ENCODE measurements at places on chromosomes 5 and 9.

DNA sequence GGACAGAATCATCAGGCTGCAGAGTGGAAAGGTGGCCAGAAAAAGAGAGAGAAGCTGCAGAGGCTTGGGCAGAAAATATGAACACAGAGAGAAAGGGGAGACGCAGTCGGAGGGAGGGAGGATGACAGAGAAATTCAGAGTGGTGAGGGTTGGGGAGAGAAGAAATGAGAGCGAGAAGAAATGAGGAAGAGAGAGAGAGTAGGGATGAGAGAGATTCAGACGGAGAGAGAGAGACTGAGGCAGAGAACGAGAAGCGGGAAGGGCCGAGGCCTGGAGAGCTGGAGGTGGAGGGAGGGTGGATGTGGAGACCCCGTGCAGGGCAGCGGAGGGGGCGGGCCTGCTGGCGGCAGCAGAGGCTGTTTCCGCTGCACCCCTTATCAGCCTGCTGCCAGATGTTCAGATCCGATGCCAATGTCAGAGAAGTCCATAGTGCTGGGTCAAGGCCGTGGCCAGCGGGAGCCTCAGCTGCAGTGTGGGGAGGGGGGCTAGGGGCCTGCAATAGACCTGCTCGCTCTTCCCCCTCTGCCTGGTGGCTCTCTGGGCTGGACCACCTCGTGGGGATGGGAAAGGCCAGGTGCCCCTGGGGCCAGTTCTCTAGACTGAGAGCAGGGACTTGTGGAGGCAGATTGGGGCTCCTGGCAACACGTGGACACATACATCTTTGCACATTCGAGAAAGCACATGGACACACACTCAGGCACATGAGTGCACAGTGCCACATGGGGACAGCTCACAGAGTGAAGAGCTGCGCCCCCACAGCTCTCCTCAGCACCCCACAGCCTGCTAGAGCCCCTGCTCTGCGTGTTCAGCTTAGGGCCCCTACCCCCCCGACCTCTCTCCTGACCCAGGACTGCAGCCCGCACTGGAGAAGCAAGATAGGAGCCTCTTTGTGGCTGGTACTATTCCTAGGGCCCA is 4.9 kb upstream of the NR5A1 start:
- no peak for DNase-seq

GRCh38 chr5:173564106-173564505 is 52.3 kb downstream of the BOD1 start:
- DNase-seq, result no peak

DNA sequence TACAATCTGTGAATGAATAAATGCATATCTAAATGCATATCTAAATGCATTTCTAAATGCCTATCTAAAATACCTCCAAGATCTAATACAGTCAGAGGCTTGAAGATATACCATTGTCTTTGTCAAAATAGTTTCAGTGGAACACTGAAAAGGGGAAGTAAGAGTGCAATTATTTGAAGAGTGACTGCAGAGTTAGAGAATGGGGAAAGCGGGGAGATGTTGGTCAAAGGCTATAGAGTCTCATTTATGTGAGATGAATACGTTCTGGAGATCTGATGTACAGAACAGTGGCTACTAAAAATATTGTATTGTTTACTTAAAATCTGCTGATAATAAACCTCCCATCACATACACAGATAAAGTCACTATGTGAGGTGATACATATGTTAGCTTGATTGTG is 1126.2 kb upstream of the CDH9 start:
- no peak for DNase-seq

- no peak for DNase-seq
Observed at GRCh38 chr9:16026886-16027285, 474.0 kb downstream of the CCDC171 start.

DNA sequence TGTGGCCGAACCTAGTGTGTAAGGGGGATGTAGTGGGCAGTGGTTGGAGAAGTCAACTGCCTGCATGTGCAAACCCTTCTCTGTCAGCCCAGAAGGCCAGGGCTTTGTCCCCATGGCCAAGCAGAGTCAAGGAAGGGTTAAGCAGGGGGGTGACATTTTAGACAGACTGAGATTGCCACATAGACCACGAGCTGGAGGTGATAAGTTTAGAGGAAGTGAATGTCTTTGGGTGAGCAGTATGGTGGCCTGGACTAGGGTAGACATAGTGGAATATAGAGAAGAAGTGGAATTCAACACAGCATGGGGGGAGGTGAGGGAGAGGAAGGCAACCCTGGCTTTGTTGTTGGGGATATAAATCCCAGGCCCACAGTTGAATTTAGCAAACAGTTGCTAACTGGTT is 38.7 kb upstream of the CDKN2AIPNL start:
- DNase-seq, result no peak

DNA sequence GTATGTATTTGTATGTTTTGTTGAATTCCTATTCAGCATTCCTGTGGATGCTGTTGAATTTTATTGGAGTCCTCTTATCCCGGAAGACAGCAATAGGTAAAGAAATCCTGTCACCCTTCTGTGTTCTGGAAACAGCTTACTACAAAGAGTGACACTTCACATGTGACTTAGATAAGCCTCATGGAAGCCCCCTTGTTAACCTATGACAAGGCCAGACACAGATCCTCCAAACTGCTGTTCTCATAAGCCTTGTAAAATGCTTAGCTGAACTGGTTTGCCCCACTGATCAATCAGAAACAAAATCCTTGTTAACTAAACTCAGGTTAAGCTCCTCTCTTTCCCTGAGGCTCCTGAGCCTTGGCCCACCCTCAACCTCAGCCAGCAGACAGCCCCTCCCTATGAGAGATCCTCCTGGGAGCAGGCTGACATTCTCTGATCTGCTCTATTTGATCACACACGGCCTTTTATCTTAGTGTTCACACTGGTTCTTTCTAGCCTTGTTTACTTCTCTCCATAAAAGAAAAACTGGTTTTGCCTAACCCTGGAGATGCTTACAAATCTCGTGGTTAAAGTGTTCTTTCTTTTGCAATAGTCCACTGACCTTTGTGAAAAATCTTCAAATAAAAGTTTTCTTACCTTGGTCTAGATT is 29.4 kb upstream of the ATP6V1G1 start:
- no peak for DNase-seq

DNA sequence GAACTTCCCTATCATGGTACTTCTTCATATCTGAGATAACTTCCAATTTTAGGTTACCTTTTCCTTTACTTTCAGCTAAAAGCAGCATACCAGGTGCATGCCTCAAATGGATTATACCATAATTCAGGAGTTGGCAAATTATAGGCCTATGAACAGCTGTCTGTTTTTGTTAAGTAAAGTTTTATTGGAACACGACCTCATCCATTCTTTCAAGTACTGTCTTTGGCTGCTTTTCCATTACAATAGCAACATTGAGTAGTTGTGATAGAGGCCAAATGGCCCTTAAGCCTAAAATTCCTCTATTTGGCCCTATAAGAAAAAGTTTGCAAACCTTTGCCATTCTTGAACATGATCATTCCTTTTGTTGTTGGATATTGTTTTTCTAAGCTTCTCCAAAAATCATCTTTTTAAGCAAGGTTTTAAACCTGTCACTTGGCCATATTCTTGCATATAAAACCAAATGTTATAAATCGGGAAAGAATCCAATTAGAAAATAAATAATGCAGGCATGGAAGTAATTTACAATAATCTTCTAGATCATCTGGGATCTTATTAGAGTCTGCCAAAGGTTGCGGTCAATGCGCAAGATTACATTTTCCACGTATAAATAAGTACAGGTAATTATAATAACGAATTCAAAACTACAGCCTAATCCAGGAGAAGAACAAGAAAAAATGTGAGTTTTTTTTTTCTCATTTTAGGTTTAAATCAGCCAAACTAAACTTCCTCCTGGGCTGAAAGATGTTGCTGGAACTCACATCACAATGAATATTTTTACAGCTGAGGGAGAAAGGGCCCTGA is 226.5 kb upstream of the ANKRD55 start:
- no peak for DNase-seq

DNA sequence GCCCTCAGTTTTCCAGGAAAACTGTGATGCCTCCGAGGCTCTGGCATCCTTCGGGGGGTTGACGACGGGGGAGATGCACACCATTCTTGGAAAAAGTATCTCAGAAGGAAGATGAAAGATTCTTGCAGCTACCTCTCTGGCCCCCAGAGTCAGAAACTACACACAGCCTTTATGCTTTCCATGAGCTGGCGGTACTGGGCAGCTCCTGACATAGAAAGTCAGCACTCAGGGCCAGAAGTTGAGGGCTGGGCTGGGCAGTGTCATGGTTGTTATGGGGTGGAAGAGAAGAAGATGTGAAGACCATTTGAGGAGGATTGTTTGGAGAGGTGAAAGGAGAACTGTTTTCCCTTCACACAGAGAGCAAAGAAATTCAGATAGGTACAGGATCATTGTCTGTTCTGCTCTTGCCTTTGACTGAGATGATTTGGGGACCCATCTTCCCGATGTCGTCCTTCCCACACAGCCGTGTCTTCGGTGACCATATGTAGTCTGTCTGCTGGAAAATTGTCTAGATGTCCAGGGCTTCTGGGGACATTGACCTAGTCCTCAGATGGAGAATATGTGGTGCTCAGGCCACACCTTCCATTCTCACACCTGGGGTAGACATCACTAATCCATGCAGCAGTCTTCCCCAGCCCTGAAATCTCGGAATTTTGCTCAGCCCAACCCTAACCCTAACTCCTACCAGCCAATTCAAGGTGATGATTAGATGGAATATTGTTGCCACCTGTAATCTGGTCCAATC is 237.1 kb downstream of the CACNA1B start:
- no peak for DNase-seq

GRCh38 chr5:56286015-56286884 is 53.1 kb upstream of the ANKRD55 start:
- DNase-seq, result no peak

DNA sequence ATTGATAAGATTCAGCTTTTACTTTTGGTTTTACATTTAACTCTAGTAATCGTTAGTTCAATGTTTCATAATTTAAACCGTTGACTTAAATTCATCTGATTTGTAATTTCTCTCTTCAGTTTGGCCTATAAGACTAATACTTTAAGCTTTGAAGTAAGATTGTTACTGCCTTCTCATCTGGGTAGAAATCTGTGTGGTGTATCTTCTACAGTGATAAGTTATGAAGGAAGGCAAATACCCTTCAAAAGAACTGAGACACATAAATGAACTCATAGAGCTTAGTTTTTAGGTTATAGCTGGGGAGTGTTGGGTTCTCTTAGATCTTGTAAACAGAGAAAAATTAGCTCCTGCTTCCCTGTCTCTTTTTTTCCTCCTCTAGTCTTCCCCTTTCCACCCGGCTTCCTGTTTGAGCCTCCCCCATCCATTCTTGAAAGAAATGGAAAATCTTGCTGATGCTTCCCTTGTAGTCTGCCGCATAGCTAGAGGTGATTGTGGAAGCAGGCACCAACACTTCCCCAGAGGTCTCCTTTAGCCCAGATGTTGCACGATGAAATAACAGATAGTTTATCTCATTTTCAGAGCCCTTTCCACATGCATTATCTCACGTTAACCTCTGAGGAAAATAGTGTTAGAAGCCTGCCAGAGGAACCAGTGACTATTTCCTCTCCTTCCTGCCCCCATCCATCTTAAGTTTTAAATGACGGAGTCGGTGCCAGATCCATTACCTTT is 2.0 kb upstream of the F2RL2 start:
- no peak for DNase-seq

DNA sequence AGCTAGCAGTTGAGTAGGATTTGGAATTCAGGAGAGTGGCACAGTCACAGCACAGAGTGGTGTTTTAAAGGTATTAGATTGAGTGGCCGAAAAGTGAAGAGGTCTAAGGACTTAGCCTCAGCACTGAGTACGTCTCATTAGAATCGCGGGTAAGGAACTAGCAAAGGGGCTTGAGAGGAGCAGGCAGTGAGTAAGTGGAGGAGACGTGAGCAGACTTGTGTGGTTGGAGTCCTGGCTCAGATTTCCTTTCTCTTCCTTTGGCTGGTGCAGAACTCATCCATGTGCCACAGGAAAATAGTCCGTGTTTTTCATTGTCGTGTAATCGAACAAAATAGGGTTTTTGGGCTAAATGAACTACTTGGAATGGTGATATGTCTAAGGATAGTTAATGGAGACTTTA is 3.4 kb downstream of the EXOSC2 start:
- DNase-seq, result no peak

DNA sequence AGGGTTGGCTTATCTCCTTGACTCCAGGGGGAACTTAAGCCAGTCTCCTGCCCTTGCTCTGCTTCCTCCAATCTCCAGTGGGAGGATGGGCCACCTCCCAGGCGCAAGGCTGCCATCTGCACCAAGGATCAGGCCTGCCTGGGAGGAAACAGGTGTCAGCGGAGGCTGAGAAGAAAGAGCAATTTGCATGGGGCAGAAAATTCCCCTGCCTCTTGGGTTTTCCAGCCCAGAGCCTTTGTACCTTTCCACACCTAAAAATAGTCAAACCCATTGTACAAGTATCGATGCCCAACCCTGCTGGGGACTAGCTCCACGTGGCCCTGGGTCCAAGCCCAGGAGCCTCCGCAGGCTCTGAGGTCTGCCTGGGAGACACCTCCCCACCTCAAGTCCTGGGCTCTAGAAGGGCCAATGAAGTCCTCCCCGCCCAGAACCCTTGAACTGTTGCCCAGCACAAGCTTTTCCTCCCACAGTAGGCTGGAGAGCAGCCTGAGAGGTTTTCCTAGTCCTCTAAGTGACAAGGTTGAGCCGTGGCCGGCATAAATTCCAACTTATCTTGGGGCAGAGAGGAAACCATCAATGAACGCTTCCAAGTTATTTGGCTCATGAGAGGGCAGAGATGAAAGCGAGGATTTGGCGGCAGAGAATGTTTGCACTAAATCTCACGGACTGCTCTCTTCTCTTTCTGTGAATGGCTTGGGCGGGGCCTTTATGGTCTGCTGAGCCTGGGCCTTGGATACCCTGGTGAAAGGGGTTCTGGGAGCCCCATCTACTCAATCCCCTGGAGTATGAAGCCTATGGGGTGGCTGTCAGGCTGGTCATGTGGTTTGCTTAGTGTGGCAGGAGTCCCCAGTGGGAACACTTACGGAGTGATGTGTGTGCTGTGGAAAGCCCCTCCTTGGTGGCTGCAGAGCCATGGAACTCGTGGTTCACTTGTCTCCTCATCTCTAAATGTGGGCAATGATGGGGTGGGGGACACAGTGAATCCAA is 15.6 kb downstream of the JADE2 start:
- DNase-seq, result no peak

DNA sequence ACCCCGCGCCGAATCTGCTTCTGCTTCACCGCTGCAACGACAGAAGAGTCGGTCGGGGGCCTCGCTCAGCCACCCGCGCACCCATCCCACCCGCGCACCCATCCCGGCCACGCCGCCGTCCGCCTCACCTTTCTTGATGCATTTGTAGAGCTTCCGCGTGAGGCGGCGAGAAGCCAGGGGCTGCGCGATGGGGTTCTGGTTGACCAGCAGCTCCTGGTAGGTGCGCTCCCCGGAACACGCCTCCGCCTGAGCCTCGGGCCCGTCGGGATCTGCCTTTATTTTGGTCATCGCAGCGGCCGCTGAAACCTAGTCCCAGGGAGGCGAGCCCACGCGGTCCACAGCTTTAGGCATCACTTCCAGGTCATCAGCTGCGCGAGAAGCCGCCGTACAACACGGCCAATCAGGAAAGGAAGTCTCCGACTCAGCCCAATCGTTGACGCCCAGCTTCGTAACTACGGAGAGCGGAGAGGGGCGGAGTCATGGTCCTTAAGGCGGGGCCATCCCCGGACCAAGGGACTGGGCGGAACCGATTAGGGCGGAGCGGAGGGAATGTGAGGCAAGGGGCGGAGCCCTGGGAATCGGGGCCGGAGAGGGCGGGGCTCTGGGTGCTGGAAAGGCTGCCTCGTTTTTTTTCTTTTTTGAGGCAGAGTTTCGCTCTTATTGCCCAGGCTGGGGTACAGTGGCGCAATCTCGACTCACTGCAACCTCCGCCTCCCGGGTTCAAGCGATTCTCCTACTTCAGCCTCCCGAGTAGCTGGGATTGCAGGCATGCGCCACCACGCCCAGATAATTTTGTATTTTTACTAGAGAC is at the start of gene NHP2:
Gene NHP2, minus strand, starts transcription at position 356 of the 811 bp plus-strand sequence. Its CDS starts 68 bp downstream, at position 288.
- DNase-seq, result peak; percentile 93

GRCh38 chr9:8693464-8693863 is 893.9 kb upstream of the DMAC1 start:
- no peak for DNase-seq
